Fibroblast of the aortic adventitia (primary cell): ENCODE measurements at places on chromosomes 12 and 14. TPM values are rescaled to one million over a fixed set of nuclear protein-coding genes. Genes with fewer than 3 reads are reported as not detected.

GRCh38 chr14:36866867-36867266 lies 205.2 kb downstream of the PAX9 start:
- no peak for DNase-seq

- no peak for DNase-seq
Measured at GRCh38 chr14:69710378-69710777, 56.6 kb upstream of the SRSF5 start.

MIPOL1 gene
- total RNA-seq, result 12.5 and 32.1 TPM in 2 replicates

- DNase-seq, result no peak
Measured at GRCh38 chr14:104020471-104020870, 65.0 kb upstream of the ASPG start.

CD4 gene
- 1.6 TPM in 1 of 2 replicates, not detected in the other for total RNA-seq

GRCh38 chr12:108720757-108721514 lies 10.4 kb downstream of the CORO1C start:
- peak; percentile 58 for DNase-seq

RERGL gene
- total RNA-seq, result not detected in 2 replicates

GRCh38 chr14:89550821-89551220 lies 133.8 kb upstream of the FOXN3 start:
- DNase-seq, result no peak

P2RX7 gene
- 0.18 and 9.1 TPM in 2 replicates for total RNA-seq

AEBP2 gene
- total RNA-seq, result 17.9 and 72.5 TPM in 2 replicates

- DNase-seq, result peak; percentile 14
Measured at GRCh38 chr14:63134801-63135200, 69.4 kb upstream of the RHOJ start.

DNA sequence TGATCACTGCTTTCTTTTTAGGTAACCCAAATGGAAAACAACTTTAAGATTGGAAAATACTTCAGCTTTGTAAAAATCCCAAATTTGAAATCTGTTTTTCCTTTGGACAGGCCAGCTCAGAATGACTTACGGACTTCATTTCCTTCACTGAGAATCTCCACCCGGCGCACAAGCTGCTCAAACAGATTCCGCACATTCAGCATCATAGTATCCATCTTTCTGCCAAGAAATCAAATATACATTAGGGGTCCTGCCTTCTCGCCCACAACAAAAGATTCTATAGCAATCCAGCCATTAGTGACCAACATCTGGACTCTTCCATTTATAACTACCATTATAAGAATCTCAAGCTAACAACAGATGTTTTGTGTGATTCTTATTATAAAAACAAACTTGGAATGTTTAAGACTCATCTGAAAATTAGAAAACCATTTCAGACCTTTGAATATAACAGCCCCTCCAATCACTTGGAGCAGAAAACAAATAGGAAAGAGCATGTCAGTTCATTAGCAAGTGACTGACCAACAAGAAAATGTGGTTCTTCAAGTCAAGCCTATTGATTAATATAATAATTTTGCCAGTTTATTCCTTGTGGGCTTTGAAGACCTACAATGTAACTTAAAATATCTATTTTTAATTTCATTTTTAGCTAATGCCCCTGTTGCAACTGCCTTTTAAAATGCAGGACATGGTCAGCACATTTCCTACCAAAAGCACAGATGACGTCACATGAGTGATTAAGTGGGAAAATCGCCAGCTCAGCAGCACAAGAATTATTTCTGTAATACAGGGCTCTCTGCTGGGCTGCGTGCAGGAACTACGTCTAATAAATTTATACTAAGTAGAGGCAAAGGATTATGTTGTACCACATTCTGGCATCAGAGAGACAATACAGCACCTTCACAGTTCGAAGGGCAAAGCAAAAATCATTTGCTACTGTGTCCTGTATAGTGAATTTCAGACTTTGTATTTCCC lies 8.5 kb downstream of the RACGAP1 start:
- DNase-seq, result peak; percentile 95

- peak; percentile 54 for DNase-seq
Measured at GRCh38 chr12:11834104-11834812, 184.8 kb downstream of the ETV6 start.

ARID4A gene
- 12.2 and 123 TPM in 2 replicates for total RNA-seq

REC8 gene
- 1.9 and 4.2 TPM in 2 replicates for total RNA-seq

CACNA2D4 gene
- 0.08 and 0.27 TPM in 2 replicates for total RNA-seq

MANSC4 gene
- not detected in 2 replicates for total RNA-seq

- no peak for DNase-seq
Measured at GRCh38 chr12:4064008-4064407, 190.8 kb upstream of the PARP11 start.
